ENCODE measurements at places on chromosomes 1 and 21.

DNA sequence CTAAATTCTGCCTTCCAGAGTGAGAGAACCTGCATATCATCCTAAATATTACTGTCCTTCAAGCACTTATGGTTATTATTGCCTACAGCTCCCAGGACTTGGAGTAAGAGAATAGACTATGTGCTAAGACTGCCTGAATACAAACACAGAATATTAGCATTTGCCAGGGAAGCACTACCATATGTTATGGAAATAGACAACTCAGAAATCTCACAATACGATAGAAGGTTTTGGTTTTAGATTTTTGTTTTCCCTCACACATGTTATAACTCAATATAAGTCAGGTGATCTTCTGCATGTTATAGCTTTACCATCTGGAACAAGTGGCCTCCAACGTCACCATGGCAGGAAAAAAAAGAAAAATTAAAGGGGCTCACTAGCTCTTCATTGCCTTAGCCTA lies 413.9 kb downstream of the LRRIQ3 start:
- DNase-seq, result no peak

DNA sequence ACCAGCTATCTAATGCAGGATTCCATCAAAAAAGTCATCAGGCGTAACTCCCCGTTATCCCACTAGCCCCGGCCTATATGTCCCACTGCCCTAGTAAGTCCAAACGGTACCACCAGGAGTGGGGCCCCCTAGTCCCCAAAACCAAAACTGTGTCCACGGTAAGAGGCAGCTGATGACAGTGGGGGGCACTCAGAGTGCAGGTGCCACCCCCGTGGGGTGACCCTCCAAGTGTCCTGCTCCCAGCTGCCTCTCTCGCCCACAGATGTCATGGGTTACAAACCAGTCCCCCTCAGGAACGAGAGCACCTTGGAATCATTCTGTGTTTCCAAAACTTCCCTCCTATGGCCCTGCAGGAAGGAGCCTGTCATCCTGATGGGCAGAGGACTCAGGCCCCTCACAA lies 10.9 kb upstream of the AURKAIP1 start:
- no peak for DNase-seq

DNA sequence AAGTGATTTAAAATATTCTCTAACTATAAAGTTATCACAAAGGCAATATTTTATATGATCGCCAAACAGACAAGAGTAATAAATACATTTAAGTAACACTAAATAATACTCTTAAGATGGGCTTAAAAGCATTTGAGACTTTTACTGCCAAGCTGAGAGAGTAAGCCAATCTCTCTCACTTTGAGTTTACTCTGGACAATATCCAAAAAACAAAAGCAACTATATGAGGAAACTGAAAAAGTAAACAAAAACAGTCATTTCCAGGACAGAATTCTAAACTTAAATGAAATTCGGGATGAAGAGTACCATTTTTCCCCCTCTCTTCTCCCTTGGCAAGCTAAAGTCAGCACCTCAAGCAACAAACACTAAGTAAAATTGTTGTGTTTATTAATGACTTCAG lies 173.2 kb downstream of the COP1 start:
- DNase-seq, result no peak

- no peak for DNase-seq
Observed at GRCh38 chr1:10378081-10378841, 20.6 kb upstream of the PGD start.

DNA sequence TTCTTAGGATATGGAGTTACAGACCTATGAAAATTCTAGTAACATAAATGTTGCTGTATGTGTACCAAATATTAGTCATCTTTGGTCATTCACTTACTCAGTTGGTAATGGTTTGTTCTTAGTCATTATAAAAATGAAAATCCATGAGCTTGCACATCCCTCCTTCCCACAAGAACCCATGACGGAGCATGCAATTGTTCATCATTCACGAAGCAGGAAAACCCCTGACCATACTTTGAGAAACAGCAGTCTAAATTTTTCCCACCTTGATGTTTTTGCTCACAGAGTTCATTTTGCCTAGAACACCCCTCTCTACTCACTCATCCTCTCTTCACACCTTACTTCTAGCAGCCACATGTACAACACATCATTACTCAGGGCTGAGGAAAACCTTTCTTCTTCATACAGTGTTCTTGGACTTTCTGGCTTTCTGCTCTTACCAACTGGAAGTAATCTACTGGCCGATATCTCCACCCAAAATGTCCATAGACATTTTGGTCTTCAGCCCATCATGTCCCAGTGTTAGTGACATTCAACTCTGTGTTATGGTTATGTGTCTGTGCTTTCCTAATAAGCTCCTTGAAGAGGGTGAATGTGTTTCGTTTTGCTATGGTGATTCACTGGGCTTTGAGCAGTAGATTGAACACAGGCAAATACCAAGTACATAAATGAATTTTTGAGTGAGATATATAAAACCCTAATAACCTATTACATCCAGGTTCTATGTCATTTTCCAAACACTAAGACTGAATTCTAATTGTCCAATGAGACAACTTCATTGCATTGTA lies 189.9 kb downstream of the ZC3H11B start:
- DNase-seq, result no peak

GRCh38 chr1:202029171-202029665 lies 18.8 kb downstream of the ELF3 start:
- DNase-seq, result no peak

DNA sequence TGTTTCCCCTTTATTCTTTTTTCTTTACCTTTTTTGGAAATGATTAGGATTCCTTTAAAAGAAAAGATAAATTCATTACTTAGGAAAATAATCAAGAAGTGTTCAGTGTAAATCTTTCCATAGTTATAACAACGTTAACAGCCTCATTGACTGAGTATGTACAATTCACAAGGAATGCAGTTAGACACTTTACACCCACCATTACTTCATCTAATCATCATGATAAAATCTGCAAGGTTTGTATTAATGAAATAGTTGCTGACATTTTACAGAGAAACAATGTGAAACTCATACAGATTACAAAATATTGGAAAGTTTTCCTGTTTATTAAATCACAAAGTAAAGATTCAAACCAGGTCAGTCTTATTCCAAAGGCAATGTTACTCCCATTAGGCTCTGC lies 59.3 kb upstream of the NEGR1 start:
- no peak for DNase-seq

- no peak for DNase-seq
Observed at GRCh38 chr1:45887156-45887842, 83.9 kb downstream of the MAST2 start.

DNA sequence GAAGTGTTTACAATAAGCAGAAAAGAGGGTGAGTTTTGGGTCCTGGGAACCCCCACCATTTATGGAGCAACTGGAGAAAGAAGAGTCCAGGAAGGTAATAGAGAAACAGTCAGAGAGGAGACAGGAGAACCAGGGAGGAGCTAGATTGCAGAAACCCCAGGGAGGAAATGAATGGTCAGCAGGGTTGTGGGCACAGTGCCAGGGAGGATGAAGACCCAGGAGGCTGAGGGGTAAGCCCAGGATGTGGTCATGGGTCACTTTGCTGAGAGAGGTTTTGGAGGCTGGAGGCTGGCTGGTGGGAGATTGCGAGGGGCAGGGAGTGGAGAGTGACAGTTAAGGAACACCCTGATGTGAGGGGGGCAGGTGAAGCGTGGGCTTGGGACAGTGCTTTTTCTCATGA lies 169.9 kb upstream of the CSF3R start:
- DNase-seq, result no peak

DNA sequence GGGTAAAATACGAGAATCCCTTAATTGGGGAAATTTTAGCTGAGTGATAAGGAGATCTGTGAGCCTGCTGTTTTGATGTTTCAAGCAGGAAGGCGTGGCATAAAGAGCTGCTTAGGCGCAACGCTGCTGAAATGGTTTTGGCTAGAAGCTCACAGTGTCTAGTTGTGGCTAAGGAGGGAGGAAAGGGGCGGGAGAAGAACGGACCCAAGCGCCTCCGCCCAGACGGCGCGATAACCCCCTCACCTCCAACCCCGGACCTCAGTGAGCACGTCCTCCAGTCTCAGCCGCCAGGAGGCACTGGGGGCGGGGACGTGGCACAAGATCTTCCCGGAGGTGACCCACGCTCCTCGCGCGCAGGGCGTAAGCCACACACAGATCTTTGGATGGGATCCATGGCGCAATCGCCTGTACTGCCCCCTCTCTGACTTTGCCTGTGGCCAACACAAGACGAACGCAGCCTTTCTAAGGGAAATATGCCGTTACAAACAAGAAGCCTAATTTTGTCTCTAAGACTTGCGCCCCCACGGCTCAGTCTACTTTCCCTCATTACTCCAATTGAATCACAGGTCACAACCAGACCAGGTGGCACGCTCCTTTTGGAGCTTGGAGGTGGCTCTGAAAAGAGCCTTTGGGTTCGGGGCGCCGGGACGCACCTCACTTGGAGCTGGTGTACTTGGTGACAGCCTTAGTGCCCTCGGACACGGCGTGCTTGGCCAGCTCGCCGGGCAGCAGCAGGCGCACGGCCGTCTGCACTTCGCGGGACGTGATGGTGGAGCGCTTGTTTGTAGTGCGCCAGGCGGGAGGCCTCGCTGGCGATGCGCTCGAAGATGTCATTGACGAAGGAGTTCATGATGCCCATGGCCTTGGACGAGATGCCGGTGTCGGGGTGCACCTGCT lies 23.4 kb upstream of the RNF187 start:
- peak; percentile 64 for DNase-seq

- no peak for DNase-seq
Observed at GRCh38 chr1:45335855-45336324, 4.1 kb upstream of the TOE1 start.

DNA sequence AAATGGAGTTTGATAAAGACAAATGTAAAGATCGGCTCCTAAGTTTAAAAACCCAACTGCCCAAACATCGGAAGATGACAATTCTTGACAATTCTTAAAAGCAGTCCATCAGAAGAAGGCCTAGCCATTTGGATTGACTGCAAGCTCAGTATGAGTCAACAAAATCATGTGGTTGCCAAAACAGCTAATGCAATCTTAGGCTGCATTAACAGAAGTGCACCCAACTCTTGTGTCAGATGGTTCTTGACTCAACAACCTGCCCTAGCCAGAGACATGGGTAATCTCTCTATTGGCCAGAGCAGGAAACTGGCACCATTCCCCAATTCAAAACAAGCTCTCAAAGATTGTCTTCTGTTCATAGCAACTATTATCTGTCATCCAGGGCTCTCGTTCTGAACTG lies 9.9 kb upstream of the NCF2 start:
- no peak for DNase-seq

DNA sequence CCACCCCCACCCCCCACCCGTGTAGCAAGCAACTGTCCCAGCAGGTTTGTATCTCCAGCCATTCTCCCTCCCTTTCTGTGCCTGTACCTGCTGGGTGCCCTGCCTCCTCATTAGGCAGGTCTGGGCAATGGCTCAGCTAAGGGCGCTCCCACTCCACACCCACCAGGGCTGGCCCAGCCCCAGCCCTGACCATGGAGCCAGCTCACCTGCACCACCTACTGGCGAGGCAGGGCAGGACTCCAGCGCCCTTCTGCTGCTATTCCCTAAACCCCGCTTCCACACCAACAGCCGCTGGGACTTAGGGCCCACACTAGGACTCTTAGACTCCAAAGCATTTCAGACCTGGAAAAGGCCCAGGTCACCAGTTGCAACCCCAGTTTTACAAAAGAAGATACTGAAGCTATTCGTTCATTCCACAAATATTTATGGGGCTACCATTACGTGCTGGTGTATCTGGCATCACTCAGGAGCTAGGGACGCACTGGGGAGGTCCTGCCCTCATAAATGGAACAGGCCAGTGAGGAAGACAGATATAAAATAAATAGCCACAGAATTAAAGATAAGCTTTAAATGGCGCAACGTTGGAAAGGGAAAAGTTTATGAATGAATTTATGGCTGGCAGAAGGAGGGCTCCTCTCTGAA lies 24.0 kb downstream of the PGLYRP3 start:
- DNase-seq, result peak; percentile 41

GRCh38 chr1:56237491-56238064 lies 341.8 kb downstream of the PLPP3 start:
- DNase-seq, result no peak

- no peak for DNase-seq
Observed at GRCh38 chr1:147246910-147247655, 4.6 kb downstream of the CHD1L start.

DNA sequence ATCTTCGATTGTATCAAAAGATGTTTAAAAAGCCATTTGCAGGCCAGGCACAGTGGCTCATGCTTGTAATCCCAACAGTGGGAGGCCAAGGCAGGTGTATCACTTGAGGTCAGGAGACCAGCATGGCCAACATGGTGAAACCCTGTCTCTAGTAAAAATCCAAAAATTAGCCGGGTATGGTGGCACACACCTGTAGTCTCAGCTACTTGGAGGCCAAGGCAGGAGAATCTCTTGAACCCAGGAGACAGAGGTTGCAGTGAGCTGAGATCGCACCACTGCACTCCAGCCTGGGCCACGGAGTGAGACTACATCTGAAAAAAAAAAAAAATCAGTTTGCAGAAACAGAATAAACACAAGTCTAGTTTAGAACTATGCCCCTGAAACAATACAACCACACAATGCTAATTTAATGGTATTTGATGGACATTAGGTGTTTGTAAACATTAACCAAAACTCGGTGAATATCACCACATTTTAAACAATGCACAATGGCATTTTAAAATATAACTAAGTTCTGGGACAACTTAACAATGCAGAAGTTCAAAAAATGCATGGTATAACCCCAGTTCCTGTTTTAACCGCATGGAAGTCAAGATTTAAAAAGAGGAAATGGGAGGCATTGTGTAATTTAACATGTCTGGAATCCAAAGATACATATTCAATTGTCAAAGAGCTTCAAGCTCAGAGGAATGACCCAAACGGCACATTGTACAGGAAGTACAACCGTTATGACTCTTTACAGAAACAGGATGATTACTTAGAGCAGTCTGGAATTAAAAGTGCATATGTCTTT lies 7.1 kb upstream of the PTTG1IP start:
- no peak for DNase-seq

GRCh38 chr1:229034342-229034741 lies 236.6 kb upstream of the RAB4A start:
- DNase-seq, result no peak

- DNase-seq, result no peak
Observed at GRCh38 chr1:46039571-46040052, 92.8 kb downstream of the PIK3R3 start.

DNA sequence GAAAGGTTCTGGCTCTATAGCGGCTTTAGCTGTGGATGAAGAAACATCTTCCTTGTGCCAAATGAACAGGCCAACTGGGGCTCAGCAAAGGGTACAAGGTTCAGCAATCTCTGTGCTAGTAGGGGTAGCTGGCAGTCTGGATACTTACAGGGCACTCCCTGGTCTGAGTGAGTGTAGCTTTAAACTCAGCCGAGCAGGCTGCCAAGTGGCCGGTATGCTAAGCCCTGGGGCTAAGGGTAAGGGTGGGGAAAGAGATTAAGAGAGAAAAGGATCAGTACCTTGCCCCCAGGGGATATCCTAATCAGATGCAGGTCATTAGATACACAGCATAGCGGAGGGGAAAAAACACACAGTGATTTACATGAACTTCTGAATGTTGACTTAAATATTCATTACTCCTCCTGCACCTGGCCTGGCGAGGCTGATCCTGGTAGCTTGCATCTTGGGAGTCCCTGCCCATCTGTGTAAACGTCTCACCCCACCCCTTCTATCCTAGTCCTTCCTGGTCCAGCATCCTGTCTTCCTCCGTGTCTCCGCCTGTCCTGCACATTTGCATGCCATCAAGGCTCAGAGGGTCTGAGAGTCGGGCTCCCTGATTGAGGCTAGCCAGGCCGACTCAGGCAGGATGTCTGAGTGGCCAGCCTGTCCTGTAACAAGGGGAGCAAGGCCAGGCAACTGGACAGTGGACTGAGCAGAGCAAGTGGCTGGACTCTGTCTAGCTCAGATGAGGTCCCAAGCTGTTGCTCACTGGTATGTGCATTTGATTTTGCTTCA lies 39.5 kb upstream of the CNTN2 start:
- no peak for DNase-seq

GRCh38 chr1:170175041-170175440 lies 29.3 kb downstream of the NTMT2 start:
- no peak for DNase-seq

All from nephron progenitor cell (in vitro differentiated cells).